ENCODE measurements at places on chromosomes 5 and 9. TPM values are rescaled to one million over a fixed set of nuclear protein-coding genes. Genes with fewer than 3 reads are reported as not detected.

Gene CACNA1B
- not detected for total RNA-seq

Gene MYMK
- not detected for total RNA-seq

Gene HMCN2
- not detected for total RNA-seq

Gene OLFM1
- total RNA-seq: 34.9 TPM

Gene LRRC70
- not detected for total RNA-seq

Gene NR3C1
- 55.5 TPM for total RNA-seq

Gene TMC1
- not detected for total RNA-seq

Gene SGCD
- total RNA-seq: 0.12 TPM

Gene ANKHD1
- total RNA-seq: 35.5 TPM

Gene FYB1
- 0.04 TPM for total RNA-seq

GRCh38 chr5:159965031-159965837, 43.7 kb upstream of the TTC1 start:
- peak; percentile 67 for DNase-seq

GRCh38 chr5:85049020-85049419, 664.3 kb upstream of the EDIL3 start:
- peak; percentile 87 for DNase-seq

DNA sequence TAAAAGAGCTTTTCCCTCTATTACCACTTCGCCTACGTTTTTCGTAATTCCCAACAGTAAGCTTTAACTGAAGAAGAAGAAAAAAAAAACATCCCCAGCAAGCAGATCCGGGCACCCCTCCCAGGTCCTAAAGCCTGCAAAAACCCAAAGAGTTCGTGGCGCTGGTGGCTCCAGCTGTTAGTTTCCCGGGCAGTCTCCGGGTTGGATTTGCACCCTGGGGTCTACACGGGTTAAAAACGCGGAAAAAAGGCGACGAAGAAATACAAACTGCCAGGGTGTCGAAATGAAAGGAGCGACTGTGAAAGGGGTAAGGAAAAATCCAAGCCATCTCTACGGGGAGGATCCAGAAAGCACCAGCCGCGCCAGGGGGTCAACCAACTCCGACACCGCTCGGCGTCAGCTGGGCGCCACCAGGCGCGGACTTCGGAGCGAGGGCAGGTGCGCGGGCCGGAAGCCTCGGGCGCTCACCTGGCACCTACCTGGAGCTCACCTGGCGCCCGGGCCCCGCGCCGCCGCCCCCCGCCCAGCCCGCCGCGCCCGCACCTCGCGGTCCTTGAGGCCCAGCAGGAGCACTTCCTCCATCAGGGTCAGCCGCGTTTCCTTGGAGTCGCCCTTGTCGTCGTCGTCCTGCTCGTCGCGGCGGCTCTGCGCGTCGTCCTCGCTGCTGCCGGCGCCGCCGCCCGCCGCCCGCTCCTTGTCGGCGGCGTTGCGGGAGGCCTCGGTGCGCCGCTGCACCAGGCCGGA, 680 bp downstream of the GOLPH3 start:
- DNase-seq: peak; percentile 36

DNA sequence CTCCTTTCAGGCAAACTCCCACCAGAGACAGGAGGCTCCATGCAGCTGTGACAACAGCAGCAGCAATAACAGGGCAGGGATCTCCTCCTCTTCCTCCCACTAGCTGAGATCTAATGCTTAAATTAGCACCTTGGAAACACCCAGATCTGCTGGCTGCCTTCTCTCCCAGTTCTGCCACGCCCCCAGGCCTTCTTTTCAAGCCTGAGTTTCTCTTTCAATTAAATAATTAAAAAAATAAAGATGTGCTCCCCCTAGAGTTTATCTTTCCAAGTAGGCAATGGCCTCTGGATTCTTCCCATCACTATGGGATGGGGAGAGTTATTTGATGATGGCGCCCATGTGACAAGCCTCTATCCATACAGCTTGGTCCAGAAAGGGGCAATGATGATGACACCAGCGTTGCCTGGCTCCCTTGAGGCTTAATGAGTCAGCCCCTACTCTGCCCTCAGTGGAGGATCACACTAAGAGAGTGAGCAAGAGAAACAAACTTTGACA, 3.8 kb downstream of the FAM219A start:
- peak; percentile 67 for DNase-seq

GRCh38 chr9:76414661-76415060, 20.4 kb upstream of the RFK start:
- peak; percentile 90 for DNase-seq

DNA sequence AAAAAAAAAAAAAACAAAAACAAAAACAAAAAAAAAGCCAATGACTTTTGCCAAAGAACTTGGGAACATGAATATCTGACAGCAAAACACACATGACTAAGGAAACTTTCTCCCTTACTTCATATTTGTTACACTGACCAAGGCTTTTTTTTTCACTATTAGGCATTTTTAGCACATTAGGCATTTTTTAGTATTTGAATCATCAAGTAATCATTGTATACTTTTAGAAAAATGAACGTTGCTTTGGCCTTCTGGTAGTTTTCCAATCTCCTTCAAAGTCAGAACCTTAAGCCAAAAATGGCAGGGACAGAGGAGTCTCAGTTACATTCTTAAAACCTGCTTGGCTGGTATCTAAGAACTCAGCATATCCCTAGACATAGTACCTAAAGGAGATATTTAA, 19.3 kb downstream of the NREP start:
- no peak for DNase-seq

GRCh38 chr5:11898-12297, 80.1 kb upstream of the PLEKHG4B start:
- DNase-seq: no peak

- DNase-seq: no peak
Observed at GRCh38 chr9:111501005-111501562, 16.9 kb upstream of the ECPAS start.

DNA sequence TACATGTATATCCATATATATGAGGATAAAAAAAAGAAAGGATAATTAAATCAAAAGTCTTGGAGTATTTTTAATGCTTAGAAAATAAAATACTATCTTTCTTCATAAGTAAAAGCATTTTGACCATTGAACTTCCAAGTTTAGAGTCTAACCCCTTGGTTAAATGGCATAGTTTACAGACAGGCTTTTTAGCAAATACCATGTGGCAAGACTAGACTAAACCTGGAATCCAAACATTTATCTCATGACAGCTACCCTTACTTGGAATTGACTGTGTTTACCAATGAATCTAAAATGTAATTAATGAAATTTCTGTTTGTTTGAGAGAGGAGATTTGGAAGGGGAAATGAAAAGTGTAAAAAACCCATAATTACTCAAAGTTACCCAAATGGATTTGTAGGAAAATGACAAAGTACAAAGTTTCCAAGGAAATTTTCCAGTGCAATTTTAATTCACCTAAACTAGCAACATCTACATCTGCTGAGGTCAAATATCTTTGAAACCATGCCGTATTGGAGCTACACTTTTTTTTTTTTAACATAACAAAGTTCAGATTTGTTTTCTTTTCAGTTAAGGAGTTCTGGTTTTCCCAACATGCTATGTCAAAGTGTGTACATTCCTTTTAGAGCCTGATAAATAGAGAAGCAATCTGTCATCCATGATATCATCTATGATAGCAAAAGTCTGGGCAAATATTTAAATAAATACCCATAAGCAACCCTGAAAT, 272.1 kb upstream of the DAB2 start:
- DNase-seq: no peak

DNA sequence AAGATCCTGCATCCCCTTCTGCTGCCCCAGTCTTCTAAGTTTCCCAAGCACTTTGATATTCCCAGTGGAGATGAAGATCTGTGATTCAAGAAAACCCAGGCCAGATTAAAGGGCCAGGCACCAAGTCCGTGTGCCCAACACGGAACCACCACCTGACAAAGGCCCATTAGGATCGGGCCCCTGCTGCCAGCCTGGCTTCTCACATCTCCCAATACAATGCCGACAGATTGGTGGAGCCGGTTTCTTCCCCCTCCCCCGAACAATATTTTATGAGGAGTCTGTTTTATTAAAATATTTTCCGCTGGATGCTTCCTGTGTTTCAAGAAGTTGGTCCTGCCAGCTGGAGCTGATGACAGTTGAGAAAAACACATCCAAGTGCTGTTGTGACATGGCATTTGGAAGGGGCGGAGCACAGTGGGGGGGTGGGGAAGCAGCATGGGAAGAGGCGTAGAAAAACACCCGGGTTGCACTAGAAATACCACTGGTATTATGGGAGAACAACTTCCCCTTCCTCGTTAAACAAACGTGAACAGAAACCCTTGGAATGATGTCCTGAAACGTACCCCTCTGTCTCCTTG, 45.0 kb downstream of the CRB2 start:
- DNase-seq: no peak

GRCh38 chr9:107963246-107963645, 473.7 kb upstream of the KLF4 start:
- no peak for DNase-seq

DNA sequence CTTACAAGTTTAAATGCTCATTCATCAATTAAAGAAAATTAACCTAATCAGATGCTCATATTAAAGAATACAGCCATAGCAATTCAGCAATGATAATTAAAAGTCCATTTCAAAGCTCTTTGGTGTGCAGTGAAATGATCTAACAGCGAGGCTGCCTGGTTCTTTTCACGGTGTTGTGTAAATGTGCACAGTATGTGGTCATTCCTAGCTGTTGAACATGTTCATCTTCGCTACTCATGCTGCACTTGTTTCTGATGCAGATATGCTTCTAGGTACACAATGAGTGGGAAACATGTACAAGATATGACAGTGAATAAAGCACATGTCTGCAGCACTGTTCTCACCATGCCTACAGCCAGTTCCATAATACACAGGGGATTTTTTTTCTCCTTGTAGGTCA, 163.5 kb downstream of the NR2F1-AS1 start:
- DNase-seq: no peak

DNA sequence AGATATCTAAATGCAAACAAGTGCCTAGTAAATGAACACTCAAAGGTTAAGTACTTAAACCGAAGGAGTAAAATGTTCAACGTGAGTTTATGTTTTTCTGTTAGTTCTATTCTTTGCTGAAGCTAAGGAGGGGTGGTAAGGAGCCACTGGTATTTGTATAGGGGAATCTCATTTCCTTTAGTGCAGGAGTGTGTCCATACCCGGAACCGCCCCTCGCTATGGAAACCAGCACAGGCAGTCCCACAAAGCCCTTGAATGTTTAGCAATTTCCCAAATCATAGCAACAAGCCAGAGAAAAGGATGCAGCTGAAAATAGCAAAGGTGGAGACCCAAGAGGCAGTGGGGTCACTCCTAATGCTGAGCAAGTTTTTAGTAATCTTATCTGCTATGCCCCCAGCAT, 78.8 kb upstream of the STK32A start:
- no peak for DNase-seq

- DNase-seq: no peak
Observed at GRCh38 chr9:68925175-68925574, 88.7 kb downstream of the PRKACG start.

- no peak for DNase-seq
Observed at GRCh38 chr5:180311216-180311615, 19.3 kb upstream of the MAPK9 start.

- no peak for DNase-seq
Observed at GRCh38 chr5:160480652-160481051, 59.0 kb downstream of the PTTG1 start.

GRCh38 chr9:86907346-86907745, 40.0 kb downstream of the GAS1 start:
- DNase-seq: no peak
